Neural crest cell (in vitro differentiated cells): ENCODE measurements at places on chromosomes 5 and 9. TPM values are rescaled to one million over a fixed set of nuclear protein-coding genes. Genes with fewer than 3 reads are reported as not detected.

TTC39B gene
- 3.7 TPM in 2 replicates for total RNA-seq

ANAPC2 gene
- total RNA-seq = 69.3 and 71.7 TPM in 2 replicates

DRD1 gene
- not detected in 2 replicates for total RNA-seq

ELOVL7 gene
- 0.42 and 0.96 TPM in 2 replicates for total RNA-seq

TMEM174 gene
- not detected in 2 replicates for total RNA-seq

LRRC19 gene
- total RNA-seq = not detected in 2 replicates

FAM200C gene
- total RNA-seq = 9.1 and 9.6 TPM in 2 replicates
